ENCODE measurements at places on chromosomes 2 and 18. TPM values are rescaled to one million over a fixed set of nuclear protein-coding genes. Genes with fewer than 3 reads are reported as not detected.

ACMSD gene
- not detected for total RNA-seq

LOXHD1 gene
- not detected for total RNA-seq

PIK3C3 gene
- 76.1 TPM for total RNA-seq

B3GNT7 gene
- under 0.01 TPM for total RNA-seq

CFC1 gene
- total RNA-seq = not detected

IL1B gene
- 281 TPM for total RNA-seq

IMPACT gene
- total RNA-seq = 33.6 TPM
